ENCODE measurements at places on chromosomes 12 and 14.

DNA sequence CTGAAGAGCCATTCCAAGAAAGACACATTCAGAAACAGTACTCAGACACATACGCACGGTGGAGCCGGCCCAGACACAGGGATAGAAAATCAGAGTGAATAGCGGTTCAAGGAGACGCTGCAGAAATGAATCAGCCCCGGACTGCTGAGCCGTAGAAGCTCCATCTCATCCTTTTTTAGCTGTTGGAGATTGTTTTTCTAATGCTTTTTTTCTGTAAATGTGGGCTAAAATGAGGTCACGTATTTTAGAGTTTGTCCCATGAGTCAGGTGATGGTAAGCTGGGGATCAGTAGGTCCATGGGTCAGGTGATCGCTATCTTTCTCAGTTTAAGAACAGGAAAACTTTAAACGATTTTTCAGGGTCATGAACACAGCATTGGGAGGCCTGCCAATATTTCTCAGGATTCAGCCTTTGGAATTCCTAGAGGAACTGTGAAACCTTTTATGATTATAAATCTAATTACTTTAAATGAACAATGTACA, 202.4 kb downstream of the ITPR2 start:
- DNase-seq, result peak; percentile 77

DNA sequence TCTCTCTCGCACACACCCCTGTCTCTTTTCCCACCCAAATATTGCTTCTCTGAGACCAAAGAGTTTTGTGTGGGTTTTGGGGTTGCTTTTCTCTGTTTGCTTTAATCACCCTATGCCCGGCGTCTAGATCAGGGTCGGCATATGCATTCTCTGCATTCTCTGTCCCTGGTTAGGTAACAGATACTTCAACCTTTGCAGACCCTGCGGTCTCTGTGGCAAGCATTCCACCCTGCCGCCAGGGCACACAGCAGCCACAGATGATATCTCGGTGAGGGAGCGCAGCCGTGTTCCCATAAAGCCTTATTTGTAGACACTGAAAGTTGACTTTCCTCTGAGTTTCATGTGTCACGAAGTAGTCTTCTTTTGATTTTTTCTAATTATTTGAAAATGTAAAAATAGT, 110.4 kb upstream of the FZD10 start:
- no peak for DNase-seq

GRCh38 chr14:80784820-80785219, 156.7 kb downstream of the CEP128 start:
- peak; percentile 35 for DNase-seq

DNA sequence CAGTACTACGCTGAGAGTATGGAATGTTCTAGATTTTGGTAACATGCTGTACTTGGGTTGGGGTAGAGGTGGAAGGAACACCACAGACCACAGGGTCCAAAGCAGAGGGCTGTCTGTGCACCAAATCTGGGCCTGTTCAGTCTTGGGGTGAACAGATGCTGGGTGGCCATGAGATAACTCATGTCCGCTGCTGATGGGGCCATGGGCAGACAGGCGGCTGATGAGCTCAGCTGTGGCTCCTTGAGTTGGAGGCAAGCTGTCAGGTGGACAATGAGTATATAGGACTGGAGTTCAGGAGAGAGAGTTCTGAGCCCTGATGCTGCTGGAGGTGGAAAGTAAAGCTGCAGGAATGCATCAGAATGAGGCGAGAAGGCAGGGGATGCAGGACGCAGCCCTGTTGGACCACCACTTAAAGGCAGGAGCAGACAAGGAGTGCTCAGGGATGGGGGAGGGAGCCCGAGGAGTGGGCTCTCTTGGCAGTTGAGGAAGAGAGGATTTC, 6.2 kb downstream of the SMIM41 start:
- no peak for DNase-seq

- DNase-seq, result no peak
Observed at GRCh38 chr14:96187216-96188031, 17.2 kb upstream of the BDKRB2 start.

GRCh38 chr12:107288414-107289127, 195.2 kb upstream of the CRY1 start:
- no peak for DNase-seq

GRCh38 chr12:106081606-106082005, 57.1 kb downstream of the NUAK1 start:
- DNase-seq, result no peak

- DNase-seq, result no peak
Observed at GRCh38 chr12:46470036-46470627, 97.6 kb upstream of the SLC38A2 start.

DNA sequence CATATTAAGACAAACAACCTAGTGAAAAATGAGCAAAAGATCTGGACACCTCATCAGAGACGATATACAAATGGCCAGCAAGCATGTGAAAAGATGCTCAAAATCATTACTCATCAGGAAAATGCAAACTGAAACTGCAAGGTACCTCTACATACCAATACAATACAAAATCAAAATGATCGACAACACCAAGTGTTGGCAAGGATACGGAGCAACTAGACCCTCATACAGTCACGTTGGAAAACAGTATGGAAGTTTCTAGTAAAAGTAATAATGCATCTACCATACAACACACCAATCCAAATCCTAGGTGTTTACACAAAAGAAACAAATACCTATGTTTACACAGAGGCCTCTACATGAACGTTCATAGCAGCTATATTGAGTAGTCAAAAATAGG, 99.9 kb downstream of the IPO8 start:
- no peak for DNase-seq

- DNase-seq, result no peak
Observed at GRCh38 chr14:100729982-100730381, 3.3 kb downstream of the DLK1 start.

DNA sequence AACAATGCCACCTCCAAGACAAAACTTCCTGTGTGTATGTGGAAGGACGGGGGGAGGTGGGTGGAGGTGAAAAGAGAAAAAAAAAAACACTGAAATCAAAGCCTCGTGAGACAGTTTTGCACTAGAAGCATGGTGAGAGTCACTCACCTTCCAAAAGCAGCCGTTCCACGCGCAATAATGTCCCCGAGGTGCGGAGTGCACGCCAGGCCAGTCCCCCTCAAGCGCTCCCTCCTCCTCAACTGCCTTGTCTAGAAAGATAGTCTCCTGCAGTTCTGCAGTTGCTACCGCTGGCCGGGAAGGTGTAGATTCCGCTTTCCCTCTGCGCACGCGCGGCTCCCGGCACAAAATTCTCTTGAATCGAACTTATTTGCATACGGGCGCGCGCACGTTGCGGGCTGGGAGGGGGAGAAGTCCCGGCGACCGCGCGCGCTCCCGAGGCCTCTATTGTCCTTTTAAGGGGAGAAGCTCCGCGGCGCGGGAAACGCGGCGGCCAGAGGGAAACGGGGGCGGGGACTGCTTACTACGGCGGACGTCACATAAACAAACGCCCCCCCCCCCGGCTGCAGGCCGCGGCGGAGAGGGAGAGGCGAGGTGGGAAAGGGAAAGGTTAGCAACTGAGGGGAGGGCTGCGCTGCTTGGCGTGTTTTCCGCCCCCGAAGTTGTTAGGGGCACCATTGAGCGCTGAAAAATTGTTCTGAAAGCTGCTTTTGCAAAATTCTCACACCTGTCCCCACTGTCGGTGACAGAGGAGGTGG, at the start of gene SINHCAF:
TSS of gene SINHCAF (minus strand) at position 274 of the 755 bp plus-strand sequence. CDS start 27,946 bp downstream, outside the sequence.
- DNase-seq, result peak; percentile 95

GRCh38 chr12:41558671-41559070, 370.6 kb downstream of the PDZRN4 start:
- DNase-seq, result no peak

DNA sequence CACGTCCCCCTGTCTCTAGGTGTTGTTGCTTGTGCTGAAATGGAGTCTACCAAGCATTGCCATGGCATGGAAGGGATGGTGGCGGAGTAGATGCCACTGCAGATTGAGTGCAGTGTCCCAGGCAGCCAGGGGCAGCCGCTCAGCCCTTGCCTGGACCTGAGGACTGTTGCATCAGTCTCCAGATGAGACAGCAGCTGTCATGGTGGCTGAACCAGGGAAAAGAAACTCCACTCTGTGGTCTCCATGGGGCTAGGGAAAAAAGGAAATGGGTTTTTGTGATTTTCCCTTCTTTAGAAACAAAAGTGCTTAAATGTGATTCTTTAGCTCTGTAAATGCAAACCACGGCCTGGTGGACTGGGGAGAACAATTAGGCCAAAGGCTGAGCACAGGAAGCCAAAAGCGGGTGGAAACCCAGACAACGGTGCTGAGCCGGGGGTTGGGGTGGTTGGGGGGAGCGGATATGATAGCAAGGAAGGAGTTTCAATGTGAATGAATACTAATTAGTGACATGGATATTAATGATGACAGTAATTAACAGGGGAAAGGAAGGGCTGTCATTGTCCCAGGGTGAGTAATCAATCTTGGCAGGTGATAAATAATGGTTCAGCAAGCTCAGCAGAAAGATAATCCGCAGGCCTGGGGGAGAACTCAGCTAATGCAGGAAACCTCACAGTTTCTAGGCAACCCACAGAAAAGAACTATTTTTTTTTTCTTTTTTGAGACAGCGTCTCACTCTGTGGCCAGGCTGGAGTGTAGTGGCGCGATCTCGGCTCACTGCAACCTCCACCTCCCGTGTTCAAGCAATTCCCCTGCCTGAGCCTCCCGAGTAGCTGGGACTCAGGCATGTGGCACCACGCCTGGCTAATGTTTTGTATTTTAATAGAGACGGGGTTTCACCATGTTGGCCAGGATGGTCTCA, 442.6 kb downstream of the DPF3 start:
- DNase-seq, result no peak

GRCh38 chr14:103332143-103332919, 1.7 kb upstream of the EIF5 start:
- no peak for DNase-seq

GRCh38 chr12:117885211-117885610, 83.6 kb downstream of the KSR2 start:
- no peak for DNase-seq

DNA sequence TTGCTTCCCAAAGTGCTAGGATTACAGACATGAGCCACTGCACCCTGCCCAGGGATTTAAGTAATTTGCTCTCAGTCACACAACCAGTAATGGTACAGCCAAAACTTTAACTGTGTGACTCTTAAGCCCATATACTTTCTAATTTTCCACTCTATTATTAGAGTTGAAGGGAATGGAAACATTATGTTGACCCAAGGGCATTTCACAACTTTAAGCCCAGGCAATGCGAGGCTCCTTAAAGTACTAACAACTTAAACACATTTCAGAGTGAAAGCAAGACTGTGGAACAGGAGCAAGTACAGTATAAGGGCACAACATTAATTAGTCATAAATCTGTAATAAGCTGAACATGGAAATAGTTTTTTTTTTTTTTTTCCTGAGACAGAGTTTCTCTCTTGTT, 39.8 kb downstream of the BAZ1A start:
- no peak for DNase-seq

DNA sequence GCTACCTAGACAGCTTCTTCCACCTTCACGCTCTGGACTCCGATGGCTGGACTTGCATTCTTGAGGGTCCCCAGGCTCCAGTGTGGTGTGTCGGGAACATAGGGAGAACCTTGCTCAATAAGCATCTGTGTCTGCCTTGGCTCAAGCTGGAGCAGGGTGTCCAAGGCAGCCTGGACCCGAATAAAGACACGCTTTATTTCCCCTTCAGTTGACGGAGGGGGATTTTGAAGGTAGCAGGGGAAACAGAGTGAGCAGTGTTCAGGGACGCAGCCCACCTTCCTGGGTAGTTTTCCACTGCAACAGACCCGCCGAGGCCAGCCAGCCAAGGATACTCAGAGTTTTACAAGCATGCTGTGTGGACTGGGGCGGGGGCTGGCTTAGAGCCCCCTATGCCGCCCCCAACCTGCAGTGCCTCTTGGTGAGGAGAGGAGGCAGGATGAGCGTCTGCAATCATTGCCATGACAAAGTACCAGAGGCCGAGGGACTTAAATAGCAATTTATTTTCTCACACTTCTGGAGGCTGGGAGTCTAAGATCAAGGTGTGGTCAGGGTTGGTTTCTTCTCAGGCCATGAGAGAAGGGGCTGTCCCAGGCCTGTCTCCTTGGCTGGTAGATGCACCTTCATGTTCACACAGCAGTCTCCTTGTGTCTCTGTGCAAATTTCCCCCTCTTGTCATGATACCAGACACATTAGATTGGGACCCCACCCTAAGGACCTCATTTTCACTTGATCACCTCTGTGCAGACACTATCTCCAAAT, 201.2 kb downstream of the CHST11 start:
- no peak for DNase-seq

DNA sequence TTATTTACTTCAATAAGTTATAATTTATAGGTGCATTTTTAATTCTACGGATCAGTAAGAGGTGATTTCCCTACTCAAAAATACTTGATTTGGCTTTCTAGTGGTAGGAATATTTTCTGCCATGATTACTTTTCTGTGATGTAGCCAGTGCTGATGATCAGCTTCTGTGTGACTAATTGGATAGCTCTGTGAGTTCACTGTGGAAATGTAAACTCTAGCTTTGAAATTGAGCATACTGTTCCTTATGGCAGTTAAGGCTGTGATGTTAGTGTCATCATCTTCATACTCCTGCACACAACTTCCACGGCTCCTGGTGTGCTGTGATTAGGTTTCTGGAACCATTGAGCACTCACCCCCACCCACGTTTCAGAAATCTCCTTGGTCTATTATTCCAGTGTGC, 48.2 kb downstream of the PLEKHA5 start:
- peak; percentile 46 for DNase-seq

GRCh38 chr12:5977556-5977955, 32.5 kb upstream of the ANO2 start:
- DNase-seq, result no peak

- no peak for DNase-seq
Observed at GRCh38 chr12:70627677-70628076, 9.6 kb downstream of the PTPRB start.

GRCh38 chr14:33924566-33925100, 26.2 kb downstream of the EGLN3 start:
- no peak for DNase-seq

- peak; percentile 3 for DNase-seq
Observed at GRCh38 chr14:64845878-64846277, 33.8 kb downstream of the SPTB start.

DNA sequence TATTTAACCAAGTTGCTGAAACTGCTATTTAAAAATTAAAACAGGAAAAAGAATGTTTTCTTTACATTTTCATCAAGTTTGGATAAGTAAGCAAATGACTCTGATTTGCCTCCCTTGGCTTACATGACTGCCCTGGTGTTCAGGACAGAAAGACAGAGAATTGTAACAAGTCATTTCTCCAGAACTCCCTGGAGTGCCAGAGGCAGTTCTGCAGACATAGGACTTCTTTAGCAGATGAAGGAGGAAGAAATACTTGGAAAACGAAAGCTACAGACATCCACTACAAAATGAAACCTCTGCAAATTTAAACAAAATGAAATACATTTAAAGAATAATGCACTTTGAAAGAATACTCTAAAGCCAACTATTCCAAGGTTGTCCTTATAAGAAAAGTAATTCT, 253.9 kb downstream of the LRFN5 start:
- DNase-seq, result no peak

Measured in fibroblast of mammary gland (primary cell).